Activated CD4-positive, alpha-beta T cell treated with anti-CD3 and anti-CD28 coated beads, Interleukin-2, amount 10 ng/mL, durations not matched to agents 7 days and 5 days (primary cell): ENCODE measurements at places on chromosomes 5 and 9. TPM values are rescaled to one million over a fixed set of nuclear protein-coding genes. Genes with fewer than 3 reads are reported as not detected.
A peak's percentile ranks its signal among the peaks of the same experiment; 100 is the strongest.

SRA1 gene
- 32.4 TPM for total RNA-seq

SPARC gene
- total RNA-seq = 1.1 TPM

HMGCS1 gene
- 54.3 TPM for total RNA-seq

DNA sequence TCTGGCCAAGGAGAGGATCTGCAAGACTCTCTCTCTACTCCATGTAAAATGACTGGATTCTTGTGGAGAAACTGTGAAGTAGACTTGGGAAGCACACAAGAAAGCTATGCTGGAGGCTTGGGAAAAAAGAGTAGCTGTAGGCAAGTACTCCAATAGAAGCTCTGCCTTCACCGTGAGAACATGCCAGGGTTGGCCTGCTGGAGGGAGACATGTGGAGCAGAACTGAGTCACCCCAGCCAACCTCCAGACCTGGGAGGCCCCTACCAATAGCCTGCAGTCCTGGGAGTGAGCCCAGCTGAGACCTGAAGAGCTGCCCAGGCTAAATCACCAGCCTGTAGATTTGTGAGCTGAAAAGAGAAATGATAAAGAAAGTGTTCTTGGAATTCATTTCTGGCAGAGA, 66.6 kb downstream of the DEPDC1B start:
- H3K4me3 ChIP-seq = no peak overlapping the region
- no peak for DNase-seq
- H3K36me3 ChIP-seq = peaks cover 59% of the 10 kb centered on the region
- no peak overlapping the region for H3K27ac ChIP-seq

DNA sequence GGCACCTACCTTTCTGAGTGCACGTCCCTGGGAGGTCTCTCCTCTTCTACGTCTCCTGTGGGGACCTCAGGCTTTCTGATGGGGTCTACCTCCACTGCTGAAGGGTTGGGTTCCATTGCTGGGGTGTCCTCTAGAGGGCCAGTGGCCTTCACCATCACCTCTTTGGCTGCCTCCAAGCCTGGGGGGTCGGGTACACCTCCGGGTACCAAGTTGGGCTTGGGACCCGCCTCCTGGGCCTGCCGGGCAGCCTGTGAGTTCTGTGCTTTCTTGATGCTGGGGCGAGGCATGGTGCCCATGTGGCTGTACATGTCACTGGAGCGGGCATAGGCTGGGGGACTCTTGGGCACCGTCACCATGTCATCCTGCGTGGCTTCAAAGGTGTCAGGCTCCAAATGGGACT, 4.5 kb downstream of the SH2D3C start:
- no peaks in the 10 kb centered on the region for H3K27me3 ChIP-seq
- H3K36me3 ChIP-seq = peaks cover 62% of the 10 kb centered on the region
- peaks cover 66% of the 10 kb centered on the region for H3K4me1 ChIP-seq
- H3K4me3 ChIP-seq = peak overlapping the region; percentile 34
- DNase-seq = no peak

GRCh38 chr5:5986492-5987178, 391.7 kb downstream of the MED10 start:
- no peak overlapping the region for H3K4me3 ChIP-seq
- DNase-seq = no peak
- H3K36me3 ChIP-seq = no peaks in the 10 kb centered on the region
- no peak overlapping the region for H3K27ac ChIP-seq
- no peaks in the 10 kb centered on the region for H3K4me1 ChIP-seq

- peak overlapping the region; percentile 94 for H3K27ac ChIP-seq
- peaks cover 49% of the 10 kb centered on the region for H3K4me1 ChIP-seq
- H3K4me3 ChIP-seq = peak overlapping the region; percentile 96
- H3K27me3 ChIP-seq = no peaks in the 10 kb centered on the region
These were observed 679 bp downstream of the SMC5 start for GRCh38 chr9:70259512-70259802.

- H3K4me1 ChIP-seq = no peaks in the 10 kb centered on the region
- H3K27me3 ChIP-seq = peaks cover 13% of the 10 kb centered on the region
- no peak overlapping the region for H3K27ac ChIP-seq
- no peak for DNase-seq
These were observed 114.2 kb downstream of the EFNA5 start for GRCh38 chr5:107556575-107556974.

- H3K36me3 ChIP-seq = peaks cover 77% of the 10 kb centered on the region
- no peaks in the 10 kb centered on the region for H3K27me3 ChIP-seq
- peak overlapping the region; percentile 68 for H3K27ac ChIP-seq
- H3K4me3 ChIP-seq = no peak overlapping the region
These were observed 12.1 kb upstream of the TNFAIP8 start for GRCh38 chr5:119343766-119344165.

DNA sequence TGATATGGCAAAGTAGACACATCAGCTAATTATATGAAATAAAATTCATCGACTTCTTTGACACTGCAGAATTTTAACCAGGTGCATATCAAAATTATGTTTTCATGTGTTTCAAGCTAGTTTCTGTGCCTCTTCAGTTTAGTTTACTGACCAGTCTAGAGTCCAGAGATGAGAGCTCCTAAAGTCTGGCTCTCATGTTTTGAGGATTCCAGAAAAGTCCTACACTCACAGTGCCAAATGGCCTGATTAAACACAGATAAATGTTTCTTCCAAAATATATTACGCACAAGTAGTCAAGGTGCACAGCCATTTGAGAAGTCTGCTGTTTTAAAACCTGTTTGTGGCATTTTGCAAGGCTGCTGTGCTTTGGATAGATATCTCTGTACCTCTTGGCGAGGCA, 15.6 kb downstream of the RGMB start:
- H3K36me3 ChIP-seq = no peaks in the 10 kb centered on the region
- no peak overlapping the region for H3K27ac ChIP-seq
- no peaks in the 10 kb centered on the region for H3K27me3 ChIP-seq
